ENCODE measurements at places on chromosomes 5 and 9.

DNA sequence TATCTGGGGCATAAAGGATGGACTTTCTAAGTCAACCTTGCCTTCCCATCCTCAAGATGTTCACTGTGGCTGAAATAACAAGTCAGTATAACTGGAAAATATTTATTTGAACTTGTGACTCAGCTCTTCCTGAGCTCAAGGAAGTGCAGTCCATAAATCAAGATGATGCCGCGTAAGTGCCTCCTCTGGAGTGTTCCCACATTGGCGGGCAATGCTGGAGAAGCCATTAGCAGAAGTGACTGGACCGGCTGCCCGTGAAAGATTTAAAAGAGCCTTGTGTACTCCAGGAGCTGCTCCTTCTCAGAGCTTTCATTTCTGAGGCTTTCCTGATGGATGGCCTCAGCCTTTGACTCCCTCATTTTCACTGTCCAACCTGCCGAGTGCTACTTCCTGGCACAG is 17.4 kb downstream of the TMOD1 start:
- no peak for DNase-seq

- DNase-seq: no peak
These were observed 707 bp downstream of the GTF3C5 start for GRCh38 chr9:133031496-133031911.

GRCh38 chr5:7668627-7669026 is 182.3 kb downstream of the CFAP90 start:
- no peak for DNase-seq

DNA sequence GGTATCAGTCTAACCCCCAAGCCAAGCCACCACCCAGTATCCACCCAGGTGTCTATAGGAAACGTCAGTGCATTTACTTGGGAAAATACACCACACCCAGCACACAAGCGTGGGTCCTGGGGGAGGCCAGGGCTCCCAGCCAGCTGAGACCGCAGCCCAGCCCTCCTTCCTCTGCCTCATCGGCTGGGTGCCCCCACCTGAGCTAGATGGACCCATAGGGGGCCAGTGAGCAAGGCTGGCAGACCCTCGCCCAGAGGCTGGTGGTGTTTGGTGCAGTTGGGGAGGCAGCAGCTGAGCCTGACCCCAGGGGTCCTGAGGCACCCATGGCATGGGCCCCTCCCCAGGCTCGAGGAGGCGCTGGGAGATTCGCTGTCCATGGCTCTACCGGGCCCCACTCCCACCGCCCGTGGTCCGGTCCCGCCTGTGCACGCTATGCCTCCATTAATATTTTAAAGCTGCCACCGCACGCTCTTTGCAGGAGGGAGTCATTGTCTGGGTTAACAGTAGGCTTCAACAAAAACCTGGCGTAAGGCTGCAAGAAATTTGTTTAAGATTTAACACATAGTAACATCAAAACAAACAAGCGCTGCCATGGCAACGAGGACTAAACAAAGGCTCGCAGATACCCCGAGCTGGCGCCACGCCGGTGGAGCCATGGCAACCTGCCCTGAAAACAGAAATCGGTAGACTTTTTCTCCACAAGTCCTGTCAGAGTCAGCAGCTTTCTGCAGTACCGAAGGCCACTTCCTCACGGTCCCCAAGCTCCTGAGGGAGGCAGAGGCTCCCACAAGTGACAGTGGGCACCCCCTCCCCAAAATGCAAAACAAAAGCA is 20.6 kb downstream of the TPPP start:
- DNase-seq: peak; percentile 69
